ENCODE measurements at places on chromosomes 2 and 18.

- DNase-seq: no peak
Observed at GRCh38 chr2:24903161-24904103, 16.6 kb downstream of the ADCY3 start.

GRCh38 chr2:153403940-153404339, 74.6 kb downstream of the RPRM start:
- no peak for DNase-seq

GRCh38 chr2:74414881-74415761, 6.3 kb downstream of the C2orf81 start:
- no peak for DNase-seq

GRCh38 chr2:9378433-9379390, 44.6 kb downstream of the ITGB1BP1 start:
- no peak for DNase-seq

- no peak for DNase-seq
Observed at GRCh38 chr2:218540015-218540414, 28.1 kb downstream of the USP37 start.

DNA sequence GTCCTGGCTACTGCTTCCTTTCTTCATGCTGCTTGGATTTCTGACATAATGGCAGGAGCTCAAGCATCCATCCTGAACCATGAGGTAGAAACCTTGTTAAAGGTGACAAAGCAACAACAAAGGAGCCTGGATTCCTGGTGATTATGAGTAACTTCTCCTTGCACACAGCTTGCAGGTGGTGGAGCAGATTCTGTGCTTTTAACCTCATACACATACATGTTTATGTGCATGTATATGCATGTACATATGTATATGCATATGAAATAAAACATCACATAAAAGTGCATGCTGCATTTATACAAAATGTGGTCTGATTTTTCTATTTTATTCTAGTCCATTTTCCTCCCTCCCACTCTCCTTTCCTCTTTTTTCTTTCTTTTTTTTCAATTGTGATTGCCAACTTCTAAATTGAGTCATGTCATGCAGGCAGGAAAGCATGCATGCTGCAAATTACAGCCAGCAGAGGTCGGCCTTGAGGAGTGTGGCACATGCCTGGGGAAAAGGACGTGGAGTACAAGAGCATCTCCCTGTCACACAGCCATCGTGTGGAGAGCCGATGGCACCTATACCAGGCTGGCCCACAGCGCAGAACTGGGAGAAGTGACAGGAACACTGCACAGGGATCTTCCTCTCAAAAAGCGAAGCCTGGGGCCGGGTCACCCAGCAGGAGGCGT, 17.9 kb downstream of the LCT start:
- DNase-seq: no peak

DNA sequence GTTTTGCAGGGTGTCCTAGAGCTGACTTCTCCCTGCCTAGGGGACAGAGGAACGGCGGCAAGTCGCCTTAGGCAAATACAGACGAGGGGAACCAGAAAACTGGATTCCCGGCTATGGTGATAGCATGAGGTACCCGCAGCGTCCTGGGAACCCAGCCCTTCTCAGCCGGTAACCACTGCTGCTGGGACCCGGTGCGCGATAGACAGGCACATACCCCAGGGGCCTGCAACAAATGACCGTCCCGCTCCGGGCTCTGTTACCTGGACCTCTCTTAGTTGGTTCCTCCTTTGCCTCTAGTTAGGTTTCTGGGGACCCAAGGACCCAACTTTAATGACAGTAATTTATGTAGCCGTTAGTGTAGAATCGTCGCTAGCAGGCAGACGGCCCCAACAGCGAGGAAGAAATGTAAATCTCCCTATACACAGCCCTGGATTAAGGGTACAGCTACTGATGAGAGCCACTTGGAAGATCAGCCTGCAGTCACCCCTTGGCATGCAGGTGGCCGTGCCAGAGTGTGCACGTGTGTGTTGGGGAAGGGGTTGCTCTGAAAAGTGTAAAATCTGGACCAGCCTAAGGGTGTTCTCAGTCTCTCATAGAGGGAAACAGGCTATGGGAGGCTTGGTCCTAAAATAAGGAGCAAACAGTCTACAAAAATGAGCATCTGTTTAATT, 819 bp upstream of the SERPINE2 start:
- no peak for DNase-seq

GRCh38 chr2:178194600-178195389, 483 bp downstream of the OSBPL6 start:
- DNase-seq: no peak

GRCh38 chr2:6771634-6772611, 93.8 kb downstream of the CMPK2 start:
- DNase-seq: no peak

- no peak for DNase-seq
Observed at GRCh38 chr2:52396836-52397235, 1364.9 kb upstream of the NRXN1 start.

GRCh38 chr2:7052404-7052803, 135.2 kb downstream of the RNF144A start:
- DNase-seq: no peak

DNA sequence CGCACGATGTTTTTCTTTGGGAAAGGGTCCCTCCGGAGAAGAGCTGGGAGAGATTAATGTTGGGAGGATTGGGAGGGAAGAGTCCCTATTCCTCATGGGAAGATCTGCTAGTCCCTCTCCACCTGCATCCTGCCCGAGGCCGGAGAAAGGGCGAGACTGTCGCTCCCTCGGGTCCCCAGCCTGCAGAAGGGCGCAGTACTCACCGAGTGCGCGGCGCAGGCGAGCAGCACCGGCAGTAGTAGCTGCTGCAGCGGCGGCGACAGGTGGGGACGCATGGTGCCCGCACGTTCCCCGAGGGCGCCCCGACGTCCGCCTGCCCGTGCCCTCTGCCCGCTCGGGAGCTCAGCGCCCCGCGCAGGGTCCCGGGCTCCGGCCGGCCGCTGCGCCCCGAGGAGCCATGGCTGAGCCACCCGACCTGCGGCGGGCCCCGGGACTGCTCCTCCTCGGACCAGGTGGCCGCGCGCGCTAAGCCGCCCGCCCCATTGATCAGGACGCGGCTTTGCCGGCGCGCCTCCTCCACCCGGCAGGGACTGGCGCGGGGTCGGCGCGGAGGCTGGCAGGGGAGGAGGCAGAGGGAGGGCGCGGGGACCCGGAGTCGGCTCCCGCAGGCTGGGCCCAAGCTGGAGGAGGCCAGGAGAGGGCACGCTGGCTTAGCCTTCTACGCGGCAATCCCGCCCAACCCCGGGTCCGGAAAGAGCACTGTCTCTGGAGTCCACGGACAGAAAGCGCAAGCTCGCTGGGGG, at the start of gene SCTR:
SCTR (minus strand) TSS at position 532 of the 743 bp plus-strand sequence; CDS start at position 275, 257 bp downstream.
- no peak for DNase-seq

All from stimulated activated CD4-positive, alpha-beta T cell treated with anti-CD3 and anti-CD28 coated beads, Interleukin-15, amount 100 ng/mL, for 1 hour (primary cell).